Heart right ventricle (tissue), 16 donors: ENCODE measurements at places on chromosomes 2 and 18. TPM values are rescaled to one million over a fixed set of nuclear protein-coding genes. Genes with fewer than 3 reads are reported as not detected.

Gene PSTPIP2
- polyA plus RNA-seq: 0.49 TPM

Gene IL1R1
- polyA plus RNA-seq: 22.0 TPM

Gene RAB6C
- 0.22 TPM for polyA plus RNA-seq

Gene RPIA
- 11.3 TPM for polyA plus RNA-seq

Gene ARHGEF4
- 0.67 TPM for polyA plus RNA-seq

Gene CAPN14
- 0.09 TPM for polyA plus RNA-seq

Gene BUB1
- 0.20 TPM for polyA plus RNA-seq

Gene ZNF385B
- polyA plus RNA-seq: 0.26 TPM

Gene CAMKMT
- polyA plus RNA-seq: 4.7 TPM

Gene CPLX4
- polyA plus RNA-seq: not detected

Gene ZSCAN30
- 31.5 TPM for polyA plus RNA-seq

Gene CCDC74A
- 1.2 TPM for polyA plus RNA-seq

Gene LOXHD1
- polyA plus RNA-seq: 0.19 TPM

Gene MC5R
- polyA plus RNA-seq: not detected

Gene EHD3
- 7.9 TPM for polyA plus RNA-seq

Gene ME2
- polyA plus RNA-seq: 21.7 TPM

Gene LIPG
- polyA plus RNA-seq: 3.1 TPM

Gene TEKT4
- not detected for polyA plus RNA-seq

Gene E2F6
- 8.1 TPM for polyA plus RNA-seq

Gene TTC31
- 18.7 TPM for polyA plus RNA-seq

Gene ITGB6
- 0.09 TPM for polyA plus RNA-seq

Gene CCT7
- polyA plus RNA-seq: 209 TPM

Gene COBLL1
- polyA plus RNA-seq: 5.0 TPM

Gene DSG2
- polyA plus RNA-seq: 7.6 TPM

Gene MGAT4A
- 4.6 TPM for polyA plus RNA-seq

Gene SKA1
- polyA plus RNA-seq: 0.12 TPM

Gene ABCG5
- polyA plus RNA-seq: not detected

Gene TMEM178A
- 6.2 TPM for polyA plus RNA-seq

Gene CXCR1
- not detected for polyA plus RNA-seq

Gene CHAC2
- 7.1 TPM for polyA plus RNA-seq

Gene TTN
- polyA plus RNA-seq: 65.7 TPM

Gene SCTR
- 0.10 TPM for polyA plus RNA-seq

Gene CPO
- polyA plus RNA-seq: 0.59 TPM

Gene KATNAL2
- polyA plus RNA-seq: 6.1 TPM

Gene EVA1A
- polyA plus RNA-seq: 0.73 TPM

Gene CYBRD1
- polyA plus RNA-seq: 26.3 TPM

Gene PROM2
- 0.72 TPM for polyA plus RNA-seq

Gene ARHGAP28
- polyA plus RNA-seq: 0.66 TPM

Gene KLHL30
- 3.0 TPM for polyA plus RNA-seq

Gene MERTK
- 4.5 TPM for polyA plus RNA-seq

Gene IL18R1
- polyA plus RNA-seq: 2.3 TPM

Gene TET3
- polyA plus RNA-seq: 1.1 TPM

Gene SP140
- polyA plus RNA-seq: 0.51 TPM

Gene FABP1
- polyA plus RNA-seq: 1.1 TPM

Gene WDR43
- 11.2 TPM for polyA plus RNA-seq

Gene COLEC12
- 2.8 TPM for polyA plus RNA-seq

Gene NPPC
- 5.9 TPM for polyA plus RNA-seq

Gene KCNE4
- 2.4 TPM for polyA plus RNA-seq

Gene HOXD13
- polyA plus RNA-seq: not detected

Gene MOGAT1
- polyA plus RNA-seq: 0.07 TPM

Gene DYNAP
- polyA plus RNA-seq: not detected

Gene WNT6
- polyA plus RNA-seq: 1.1 TPM
